ENCODE measurements at places on chromosomes 5 and 9. TPM values are rescaled to one million over a fixed set of nuclear protein-coding genes. Genes with fewer than 3 reads are reported as not detected.
A peak's percentile ranks its signal among the peaks of the same experiment; 100 is the strongest.

DNA sequence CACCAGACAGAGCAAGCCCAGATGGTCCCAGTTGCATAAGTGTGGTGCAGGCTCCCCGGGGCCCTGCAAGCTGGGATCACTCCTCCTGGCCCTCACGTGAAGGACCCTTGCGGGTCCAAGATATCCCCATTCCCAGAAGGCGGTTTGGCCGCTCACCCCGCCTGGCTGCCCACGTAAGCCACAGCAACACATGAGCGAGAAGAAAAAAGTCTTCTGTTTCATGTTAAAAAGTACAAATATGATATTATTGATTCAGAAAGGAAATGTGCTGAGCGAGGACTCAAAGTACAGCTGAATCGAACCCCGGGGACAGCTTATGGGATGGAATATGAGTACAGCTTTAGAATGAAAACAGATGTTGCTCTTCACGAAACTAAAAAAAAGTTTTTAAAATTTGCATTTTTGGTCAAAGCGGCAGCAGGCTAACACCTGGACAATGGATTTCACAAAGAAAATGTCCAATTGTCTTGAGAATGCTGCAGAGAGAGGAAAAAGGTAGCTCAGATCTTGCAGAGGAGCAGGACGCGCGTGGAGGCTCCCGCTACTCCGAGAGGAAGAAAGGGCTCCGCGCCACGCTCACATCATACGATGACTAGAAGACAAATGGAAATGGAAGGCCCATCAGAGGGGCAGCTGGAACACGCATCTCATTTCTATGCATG lies 427.6 kb downstream of the IRX1 start:
- no peak for DNase-seq

DNA sequence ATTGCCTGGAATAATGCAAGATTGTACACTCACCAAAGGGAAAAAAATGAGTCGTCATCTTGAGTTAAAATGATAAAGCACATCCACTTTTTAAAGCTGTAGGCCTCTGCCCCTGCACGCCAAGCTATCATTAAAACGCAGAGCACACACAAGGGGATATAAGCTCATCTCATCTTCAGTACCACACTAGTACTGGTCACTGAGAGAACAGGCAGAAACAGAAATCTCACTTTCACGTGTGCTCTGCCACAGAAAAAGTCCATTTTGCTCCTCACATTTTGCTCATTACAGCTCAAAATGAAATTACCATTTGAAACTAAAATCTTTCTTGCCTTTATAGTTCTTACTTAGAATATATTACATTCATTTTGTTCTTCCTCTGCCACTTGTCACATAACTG lies 99.2 kb upstream of the SLC30A5 start:
- DNase-seq, result no peak

GRCh38 chr5:146529984-146530383 lies 14.0 kb upstream of the GPR151 start:
- no peak for DNase-seq

DNA sequence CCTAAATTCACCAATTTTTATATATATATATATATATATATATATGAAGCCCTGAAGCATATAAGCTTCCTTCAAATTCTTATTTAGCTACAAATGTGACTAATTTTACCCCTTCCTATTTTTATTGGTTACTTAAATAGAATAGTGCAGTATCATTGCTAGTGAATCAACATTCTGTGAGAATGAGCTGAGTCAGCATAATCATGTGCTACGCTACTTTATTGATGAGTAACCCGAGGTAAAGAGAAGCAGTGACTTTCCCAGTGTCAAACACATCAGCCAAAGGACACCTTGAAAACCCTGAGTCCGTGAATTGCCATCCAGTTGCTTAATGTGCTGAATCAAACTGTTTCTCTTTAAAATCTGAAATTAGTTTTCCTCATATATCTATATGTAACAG lies 546.2 kb downstream of the DMRTA1 start:
- no peak for DNase-seq

DNA sequence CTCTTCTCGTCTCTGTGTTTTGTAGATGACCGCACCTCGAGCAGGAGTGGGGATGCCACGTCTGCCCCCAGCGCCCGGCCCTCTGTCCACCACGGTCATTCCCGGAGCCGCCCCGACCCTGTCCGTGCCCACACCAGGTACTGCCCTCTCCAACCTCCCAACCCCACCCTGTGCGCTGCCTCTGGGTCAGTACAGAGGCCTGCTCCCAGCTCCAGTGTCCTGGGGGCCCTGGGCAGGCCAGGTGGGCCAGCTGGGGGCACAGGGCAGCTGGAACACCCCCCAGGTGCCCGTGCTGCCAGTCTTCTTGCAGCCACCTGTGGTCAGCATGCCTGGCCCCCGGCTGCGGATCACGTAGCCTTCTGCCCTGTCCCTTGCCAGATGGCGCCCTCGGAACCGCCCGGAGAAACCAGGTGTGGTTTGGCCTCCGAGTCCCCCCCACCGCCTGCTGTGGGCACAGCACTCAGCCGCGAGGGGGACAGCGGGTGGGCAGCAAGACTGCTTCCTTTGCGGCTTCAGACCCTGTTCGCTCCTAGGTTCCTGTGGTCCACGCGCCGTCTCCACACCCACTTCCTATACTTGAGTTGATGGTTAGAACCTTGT lies 133.7 kb downstream of the WNK2 start:
- DNase-seq, result no peak

Gene RMI1
- 5.6 TPM for total RNA-seq

DNA sequence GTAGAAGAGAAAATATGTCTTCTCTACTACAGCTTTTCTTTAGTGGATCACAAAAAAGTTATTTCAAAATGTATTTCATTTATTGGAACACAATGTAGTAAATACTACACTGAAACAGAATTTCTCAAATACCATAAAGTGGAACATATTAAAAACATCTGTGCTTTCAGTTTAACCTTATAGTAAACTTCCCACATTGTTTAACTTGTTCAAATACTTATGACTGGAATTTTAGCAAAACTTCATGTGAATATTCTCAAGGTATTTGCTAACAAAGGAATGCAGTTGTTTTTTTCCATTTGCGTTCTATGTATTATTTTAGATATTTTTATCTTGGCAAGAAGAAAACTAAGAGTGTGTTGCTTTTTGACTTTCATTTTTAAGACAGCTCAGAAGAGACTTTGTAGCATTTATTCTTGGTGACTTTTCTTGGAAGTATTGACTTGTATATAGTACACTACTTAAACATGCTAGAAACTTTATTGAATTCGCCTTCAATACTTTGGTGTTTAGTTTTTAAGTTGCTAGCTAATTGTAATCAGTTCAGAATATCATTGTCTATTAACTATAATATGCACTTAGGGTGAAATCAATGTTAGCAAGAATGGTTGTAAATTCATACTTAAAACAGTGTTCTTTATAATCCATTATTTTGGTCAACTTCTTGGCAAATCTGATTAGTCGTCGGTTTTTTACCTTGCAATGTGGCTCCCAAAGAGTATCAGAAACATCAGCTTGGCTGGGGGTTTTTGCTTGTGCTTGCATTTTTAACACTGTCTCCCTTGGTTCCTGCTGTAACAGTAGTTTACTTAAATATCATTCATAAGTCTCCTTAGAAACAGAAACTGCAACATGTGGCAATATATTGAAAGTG lies 5.0 kb upstream of the RHOBTB3 start:
- no peak for DNase-seq

DNA sequence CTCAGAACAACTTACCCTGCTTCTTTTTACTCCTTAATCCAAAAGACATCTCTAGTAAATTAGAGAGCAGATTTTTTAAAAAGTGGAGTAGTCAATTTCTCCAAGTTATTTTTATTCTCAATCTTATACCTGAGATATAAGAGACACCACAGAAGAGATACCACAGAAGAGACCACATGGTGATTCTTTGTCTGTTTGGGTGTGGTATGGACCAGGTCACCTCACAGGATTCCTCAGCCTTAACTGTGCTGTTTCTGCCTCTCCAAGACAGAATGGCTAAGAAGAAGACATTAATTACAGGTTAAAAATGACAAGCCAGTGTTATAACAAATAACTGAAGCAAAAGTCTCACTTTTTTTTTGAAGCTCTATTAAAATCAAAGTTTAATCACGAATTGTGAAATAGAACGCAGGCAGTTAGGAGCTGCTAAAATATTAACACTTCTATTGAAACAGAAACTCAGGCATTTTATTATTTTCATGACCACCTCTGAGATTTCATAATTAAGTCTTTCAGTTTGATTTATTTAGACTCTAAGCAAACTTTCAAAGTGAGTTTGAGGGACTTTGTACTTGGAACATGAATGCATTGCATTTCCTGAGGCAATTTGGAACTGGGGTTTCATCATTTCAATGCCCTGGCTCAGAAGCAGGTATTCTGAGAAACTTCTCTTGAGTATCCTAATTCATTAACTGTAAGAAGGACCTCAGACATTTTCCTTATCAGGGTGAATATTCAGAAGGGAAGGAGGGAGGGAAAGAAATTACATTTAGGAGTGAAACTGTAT lies 280.7 kb downstream of the KCTD16 start:
- no peak for DNase-seq

DNA sequence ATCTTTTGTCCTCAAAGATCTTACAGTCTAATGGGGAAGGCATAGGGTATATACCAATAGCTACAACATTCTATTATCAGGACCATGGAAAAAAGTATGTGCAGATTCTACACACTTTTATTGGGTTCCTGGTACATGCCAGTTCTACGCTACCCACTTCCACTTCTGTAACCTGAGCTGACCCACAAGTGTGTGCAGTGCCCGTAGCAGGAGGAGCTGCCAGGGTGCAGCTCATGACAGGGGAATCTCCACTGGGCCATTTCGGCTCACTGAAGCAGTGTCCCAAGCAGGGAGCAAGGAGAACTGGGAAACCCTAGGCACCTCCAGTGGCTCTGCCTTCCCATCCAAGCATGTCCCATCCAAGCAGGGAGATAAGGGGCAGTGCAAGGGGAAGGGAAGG lies 60.4 kb downstream of the FOXI1 start:
- no peak for DNase-seq

DNA sequence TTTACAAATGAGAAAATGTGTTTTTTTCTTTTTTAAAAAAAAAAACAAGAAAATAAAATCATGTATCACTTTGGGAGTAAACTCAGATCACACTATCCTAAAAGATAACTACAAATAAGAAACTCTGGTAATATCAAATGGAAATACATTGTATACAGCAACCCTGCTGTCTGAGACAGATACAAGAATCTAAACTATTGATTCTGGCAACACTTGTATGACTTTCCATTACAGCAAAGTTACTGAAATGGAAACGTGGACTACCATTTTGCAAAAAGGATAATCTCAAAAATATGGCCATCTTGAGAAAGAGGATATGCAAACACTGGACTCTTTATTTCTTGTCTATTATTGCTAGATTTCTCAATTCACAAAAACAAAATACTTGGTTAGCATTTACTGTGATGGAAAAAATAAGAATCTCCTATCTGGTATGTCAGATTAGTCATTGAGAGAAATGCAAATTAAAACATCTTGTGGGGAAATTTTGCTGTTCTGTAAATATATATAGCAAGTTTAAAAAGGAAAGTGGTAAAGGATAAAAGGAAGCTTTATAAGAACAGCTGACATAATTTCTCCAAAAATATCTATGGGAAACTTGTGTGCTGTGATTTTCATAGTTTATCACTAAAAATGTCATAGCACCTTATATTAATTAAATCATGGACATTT lies 112.9 kb upstream of the FER start:
- no peak for DNase-seq

- no peak for DNase-seq
These were observed 2.7 kb upstream of the IL12B start for GRCh38 chr5:159332800-159333544.

Gene DMGDH
- total RNA-seq, result 1.9 TPM

- DNase-seq, result no peak
These were observed 314.0 kb downstream of the NDUFS4 start for GRCh38 chr5:53874409-53874808.

- DNase-seq, result no peak
These were observed 48.7 kb upstream of the CTSL start for GRCh38 chr9:87676976-87677775.

- DNase-seq, result no peak
These were observed 1.9 kb upstream of the RNF38 start for GRCh38 chr9:36401897-36402480.

Gene PCDHGA11
- total RNA-seq, result 1.4 TPM

GRCh38 chr5:59361454-59361853 lies 532.1 kb downstream of the PDE4D start:
- no peak for DNase-seq

DNA sequence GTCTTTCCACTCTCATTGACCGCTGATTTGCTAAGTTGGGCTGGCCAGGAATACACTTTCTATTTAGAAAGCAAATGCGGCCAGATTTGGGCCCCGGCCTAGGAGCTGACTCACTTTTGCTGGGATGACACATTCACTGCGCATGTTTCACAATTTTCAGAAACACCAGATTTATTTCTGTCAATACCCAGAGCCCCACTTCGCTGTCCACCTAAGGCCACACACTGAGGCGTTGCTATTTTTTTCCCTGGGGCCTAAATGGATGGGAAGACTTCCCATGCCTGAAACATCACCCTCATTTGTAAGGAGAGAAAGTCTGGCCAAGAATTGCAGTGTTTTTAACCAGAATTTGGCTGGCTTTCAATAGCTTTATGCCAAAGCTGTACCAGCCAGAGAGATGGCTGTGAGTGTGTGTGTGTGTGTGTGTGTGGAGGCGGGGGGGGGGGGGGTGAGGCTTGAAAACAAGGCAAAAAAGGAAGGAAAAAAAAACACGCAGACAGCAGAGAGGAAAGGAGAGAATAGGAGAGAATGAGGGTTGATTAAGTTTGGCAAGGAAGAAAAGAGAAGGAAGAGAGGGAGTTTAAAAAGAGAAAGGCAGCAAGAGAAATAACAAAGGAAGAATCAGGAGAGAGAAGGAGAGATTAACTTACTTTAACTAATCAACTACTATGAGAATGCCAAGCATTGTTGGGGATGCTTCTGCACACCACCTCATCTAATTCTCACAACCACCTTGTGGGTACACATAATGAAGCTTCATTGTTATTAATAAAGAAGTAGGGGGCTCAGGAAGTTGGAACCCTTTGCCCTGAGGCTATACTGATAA lies 261.4 kb upstream of the KLF4 start:
- peak; percentile 51 for DNase-seq

DNA sequence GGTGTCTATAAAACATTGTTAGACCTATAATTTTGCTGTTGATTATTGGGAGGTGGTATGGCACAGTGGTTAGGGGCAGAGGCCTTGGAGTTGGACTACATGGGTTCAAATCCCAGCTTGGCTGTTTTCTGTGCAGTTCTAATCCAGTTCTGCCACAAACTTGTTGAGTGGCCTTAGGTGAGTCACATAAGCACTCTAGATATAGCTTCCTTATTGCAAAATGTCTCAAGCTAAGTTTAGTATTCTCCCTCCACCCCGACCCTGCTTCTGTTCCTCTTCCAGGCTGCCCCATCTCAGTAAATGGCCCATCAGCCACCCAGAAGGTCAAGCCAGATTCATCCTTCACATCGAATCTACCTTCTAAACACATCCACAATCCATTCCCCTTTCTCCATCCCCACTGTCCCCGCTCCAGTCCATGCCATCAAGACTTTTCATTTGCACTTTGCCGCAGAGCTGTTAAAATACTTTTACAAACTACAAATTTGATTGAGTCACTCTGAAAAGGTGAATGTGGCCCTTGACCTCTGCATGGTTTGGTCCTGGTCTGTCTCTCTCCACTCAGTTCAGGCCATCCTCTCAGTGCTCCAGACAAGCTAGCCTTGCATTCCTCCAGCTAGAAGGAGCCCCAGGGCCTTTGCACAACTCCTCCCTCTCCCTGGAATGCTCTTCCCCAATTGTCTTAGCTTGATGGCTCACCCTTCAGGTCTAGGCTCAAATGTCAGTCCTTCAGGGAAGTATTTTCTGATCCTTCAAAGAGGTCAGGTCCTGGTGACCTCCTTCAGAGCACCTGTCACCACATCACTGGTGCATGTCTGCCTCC lies 10.0 kb upstream of the HDHD3 start:
- DNase-seq, result no peak
